ENCODE measurements at places on chromosomes 1 and 21.
A peak's percentile ranks its signal among the peaks of the same experiment; 100 is the strongest.

DNA sequence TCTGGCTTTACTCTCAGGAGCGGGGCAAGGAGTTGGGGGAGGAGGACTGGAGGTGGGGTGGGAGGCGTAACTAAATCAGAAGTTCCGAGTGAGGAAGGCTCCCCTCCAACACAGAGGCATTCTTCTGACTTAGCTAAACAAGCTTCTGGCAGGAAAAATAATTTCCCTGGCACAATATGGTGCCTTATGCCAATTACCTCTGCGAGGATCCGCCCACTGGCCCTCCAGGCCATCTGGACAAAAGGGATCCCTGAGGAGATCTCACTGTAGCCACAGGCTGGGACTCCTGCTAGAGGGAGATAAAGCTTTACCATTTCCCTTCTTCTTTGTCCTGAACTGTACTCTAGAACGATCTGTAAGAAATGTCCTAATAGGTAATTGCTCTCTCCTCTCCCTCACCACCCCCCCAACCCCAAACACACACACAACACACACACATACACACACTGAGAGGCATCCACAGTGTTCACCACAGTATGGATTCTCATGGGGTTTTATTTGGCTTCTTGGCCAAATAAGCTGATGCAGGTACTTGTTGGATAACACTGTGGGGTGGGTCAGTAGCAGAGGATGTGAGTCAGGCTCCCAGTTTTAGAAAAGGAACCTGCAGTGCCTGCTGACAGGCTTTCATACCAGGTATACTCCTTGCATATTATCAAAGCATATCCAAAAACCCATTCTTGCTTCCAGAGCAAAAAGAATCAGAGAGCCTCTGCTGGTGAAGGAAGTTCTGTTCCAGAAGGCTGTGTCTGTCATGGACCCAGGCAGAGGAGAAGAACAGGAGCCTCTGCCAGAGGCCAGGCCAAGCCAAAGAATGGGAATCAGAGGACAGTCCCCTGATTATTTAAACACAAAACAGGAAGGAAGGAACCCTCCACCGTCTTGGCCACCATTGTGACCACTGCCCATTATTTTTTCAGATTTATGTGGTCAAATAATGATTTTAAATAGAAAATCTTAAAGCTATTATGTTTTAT is 169.1 kb downstream of the C1orf21 start:
- no peak for DNase-seq

- peak; percentile 97 for DNase-seq
Measured at GRCh38 chr21:38811257-38811656, 5.5 kb downstream of the ETS2 start.

DNA sequence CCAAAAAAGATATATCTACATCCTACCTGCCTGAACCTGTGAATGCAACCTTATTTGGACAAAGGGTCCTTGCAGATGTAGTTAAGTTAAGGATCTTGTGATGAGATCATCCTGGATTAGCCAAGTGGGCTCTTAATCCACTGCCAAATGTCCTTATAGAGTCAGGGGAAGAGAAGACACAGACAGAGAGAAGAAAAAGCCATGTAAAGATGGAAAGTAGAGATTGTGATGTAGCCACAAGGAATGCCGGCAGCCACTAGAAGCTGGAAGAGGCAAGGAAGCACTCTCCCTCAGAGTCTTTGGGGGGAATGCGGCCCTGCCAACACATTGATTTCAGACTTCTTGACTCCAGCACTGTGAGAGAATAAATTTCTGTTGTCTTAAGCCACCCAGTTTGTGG is 16.2 kb downstream of the HSD11B1 start:
- DNase-seq: no peak

DNA sequence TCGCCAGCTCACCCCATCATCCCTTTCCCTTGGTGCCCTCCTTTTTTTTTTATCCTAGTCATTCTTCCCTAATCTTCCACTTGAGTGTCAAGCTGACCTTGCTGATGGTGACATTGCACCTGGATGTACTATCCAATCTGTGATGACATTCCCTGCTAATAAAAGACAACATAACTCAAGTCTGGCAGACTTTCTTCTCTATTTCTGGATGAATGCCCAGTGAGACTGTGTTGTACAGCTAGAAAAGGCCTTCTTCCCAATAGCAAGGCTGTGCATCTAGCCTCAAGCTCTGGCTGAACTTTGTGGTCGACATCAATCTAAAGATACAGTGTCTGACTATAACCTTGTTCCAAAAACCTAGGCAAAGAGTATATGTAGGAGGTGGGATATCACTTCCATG is 6.4 kb downstream of the IL24 start:
- DNase-seq: no peak

- DNase-seq: no peak
Measured at GRCh38 chr1:69739251-69739605, 171.5 kb downstream of the LRRC7 start.

DNA sequence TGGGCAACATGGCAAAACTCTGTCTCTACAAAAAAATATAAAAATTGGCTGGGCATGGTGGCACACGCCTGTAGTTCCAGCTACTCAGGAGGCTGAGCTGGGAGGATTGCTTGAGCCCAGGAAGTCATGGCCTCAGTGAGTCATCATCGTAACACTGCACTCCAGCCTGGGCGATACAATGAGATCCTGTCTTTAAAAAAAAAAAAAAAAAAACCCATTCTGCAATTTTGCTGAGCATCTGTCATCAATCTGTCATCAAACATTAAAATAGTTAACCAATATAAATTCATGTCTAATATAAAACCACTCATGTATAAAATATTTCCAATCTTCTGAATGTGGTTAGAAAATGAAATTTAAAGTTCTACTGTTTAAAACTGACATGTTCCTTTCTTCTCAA is 56.9 kb downstream of the LPAR3 start:
- DNase-seq: peak; percentile 63

GRCh38 chr1:218345673-218346390 is 696 bp downstream of the TGFB2 start:
- peak; percentile 62 for DNase-seq

DNA sequence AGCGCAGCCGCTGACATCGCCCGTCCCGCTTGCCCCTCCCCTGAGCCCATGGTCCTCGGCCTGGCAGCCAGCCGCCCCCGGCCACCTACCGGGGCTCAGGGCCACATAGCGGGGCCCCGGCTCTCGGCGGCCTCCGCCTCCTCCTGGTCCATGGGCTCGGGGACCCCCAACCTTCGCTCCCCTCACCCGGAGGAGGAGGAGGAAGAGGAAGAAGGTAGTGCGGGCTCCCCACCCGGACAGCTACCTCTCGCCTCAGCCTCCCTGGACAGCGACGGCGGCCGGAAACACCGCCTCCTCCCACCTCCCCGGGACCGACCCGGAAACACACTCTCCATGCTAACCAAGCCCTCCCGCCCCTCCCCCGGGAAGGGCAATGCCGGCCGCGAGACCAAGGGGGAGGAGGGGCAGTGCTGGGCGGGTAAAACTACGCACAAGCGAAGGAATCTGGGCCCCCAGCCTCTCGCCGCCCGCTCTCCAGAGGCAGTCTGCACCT is at the start of gene KIAA0319L:
KIAA0319L (minus strand) TSS at position 286 of the 493 bp plus-strand sequence. CDS start 2,912 bp downstream, outside the sequence.
- DNase-seq: peak; percentile 79

GRCh38 chr21:29342363-29342957 is 43.7 kb downstream of the BACH1 start:
- DNase-seq: peak; percentile 92

- DNase-seq: peak; percentile 67
Measured at GRCh38 chr1:211933946-211934714, 101.2 kb downstream of the INTS7 start.

DNA sequence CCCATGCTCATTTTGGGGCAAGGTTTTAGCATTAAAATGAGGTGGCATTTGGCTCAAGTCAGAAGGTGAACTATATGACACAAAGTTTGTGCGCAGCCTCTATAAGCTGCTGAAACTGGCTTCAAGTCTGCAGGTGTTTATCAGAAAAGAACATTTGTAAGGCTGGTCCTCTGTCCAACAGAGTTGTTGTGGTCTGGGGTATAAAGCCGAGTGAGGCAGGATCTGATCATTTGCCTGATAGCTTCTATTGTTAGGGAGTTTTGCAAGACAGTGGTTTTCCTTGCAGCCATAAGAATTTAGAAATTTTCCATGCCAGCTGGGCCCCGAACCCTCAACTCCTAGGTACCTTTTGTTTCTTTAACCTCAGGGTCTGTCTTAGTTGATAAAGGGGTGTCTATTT is 130.8 kb downstream of the PGBD5 start:
- DNase-seq: no peak

GRCh38 chr1:115213130-115213529 is 123.8 kb upstream of the TSPAN2 start:
- DNase-seq: no peak

DNA sequence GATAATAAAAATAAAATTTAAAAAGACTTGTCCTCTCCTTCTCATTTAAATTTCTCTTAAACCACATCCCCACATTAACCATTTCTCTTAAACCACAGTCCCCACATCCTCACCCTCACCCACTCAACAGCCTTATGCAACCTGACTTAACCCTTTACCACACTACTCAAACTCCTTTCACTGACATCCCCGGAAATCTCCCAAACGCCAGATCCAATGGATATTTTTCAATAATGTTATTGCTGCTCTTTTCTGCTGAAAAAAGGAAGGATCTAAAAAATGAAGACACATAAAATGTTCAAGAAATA is 54.2 kb upstream of the EEIG2 start:
- DNase-seq: no peak

DNA sequence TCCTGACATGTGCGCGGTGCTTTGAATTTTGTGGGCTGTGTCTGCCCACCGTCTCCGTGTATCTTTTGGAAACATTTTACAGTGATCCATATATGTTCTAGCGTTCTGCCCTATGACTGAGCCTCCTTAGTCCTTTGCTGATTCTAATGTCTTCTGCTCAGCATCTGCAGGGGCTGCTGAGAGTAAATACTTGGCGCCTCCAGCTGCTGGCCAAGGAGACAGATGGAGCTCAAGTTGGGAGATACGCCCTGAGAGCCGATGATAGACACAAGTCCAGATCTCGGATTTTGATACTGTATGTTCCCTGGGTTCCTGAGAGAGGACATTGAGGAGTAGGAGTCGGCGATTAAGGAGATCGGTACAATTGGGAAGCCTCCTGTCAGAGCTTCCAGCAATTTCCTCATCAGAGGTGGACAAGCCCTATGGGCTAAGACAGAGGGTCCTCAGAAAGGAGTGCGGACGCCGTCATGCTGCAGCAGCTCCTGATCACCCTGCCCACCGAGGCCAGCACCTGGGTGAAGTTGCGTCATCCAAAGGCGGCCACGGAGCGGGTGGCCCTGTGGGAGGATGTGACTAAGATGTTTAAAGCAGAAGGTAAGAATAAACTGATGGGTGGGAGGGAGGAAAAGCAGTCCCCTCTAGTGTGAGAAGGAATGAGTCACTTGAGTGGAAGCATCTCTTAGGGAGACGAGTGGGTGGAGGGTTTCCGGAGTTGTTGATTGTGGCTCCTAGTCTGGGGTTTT is 390 bp downstream of the ZFP69B start:
- peak; percentile 79 for DNase-seq

DNA sequence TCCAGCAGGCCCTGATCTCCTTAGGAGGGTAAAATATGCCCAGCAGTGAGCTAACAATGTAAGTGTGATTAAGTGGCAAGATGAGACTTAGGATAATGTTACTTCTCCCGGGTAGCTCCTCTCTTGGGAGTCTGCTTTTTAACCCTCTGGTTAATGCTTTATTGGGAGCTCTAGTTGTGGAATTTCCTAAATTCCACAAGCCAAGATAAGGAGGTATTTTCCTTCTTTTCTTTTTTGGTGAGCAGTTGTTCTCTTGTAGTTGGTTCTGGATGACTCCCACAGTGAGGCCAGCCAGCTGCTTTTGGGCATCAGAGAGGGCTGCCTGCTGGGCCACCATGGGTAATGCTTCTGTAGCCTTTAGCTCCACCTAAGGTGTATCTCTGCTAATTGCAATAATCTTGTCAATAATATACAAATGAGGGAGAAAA is 19.3 kb downstream of the C1orf52 start:
- DNase-seq: peak; percentile 6

DNA sequence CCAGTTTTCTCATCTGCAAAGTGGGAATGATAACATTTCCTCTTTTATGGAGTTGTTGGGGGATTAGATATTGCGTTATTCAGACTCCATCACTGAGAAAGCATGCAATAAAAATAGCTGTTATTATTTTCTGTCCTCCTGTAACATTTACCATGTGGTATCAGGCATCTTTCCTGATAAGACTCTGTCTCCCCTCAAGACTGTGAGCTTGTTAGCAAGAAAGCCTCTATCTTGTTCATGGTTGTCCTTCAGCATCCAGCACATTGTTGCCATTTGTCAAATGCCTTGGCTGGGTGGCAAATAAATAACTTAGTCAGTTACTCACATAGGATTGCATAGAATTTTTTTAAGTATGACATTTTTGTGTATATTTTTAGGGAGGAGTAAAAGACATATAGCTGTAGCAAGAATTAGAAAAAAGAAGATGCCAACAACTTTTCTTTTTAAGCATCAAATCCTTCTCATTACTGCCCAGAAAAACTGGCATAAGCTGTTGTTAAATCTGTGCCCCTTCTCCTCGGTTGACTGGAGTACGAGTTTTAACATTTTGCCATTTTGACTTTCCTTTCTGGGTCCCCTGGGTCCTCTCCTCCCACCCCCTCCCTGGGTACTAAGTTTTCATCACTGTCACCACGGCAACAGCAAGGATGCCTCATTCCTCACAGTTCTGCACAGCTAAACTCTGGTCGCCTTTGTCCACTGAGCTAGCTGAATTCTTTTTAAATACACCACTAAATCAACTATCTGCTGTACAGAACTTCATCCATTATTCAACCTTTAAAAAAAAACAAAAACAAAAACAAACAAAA is 1.0 kb upstream of the JAM2 start:
- DNase-seq: no peak

DNA sequence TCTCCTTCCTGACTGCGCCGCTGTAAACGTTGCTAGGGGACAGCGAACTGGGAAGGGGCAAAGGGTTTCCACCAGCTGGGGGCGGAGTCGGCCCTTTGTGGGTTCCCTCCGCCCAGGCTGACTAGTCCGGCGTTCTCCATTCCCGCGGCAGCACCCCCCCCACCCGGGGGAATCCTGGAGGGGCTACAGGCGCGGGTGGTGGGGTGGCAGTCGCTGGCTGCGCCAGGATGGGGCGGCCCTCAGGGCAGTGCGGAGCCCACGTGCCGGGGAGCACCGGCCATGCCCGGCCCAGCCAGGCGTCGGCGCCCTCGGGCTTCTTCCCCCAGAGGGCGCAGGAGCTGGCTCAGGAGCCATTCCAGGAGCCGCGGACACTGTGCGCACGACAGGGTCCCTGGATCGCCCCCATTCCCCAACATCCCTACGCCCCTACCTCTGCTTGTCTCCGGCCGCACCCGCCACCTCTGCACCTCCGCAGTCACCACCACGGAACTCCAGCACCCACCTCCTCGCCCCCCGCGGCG is 476 bp downstream of the BATF3 start:
- peak; percentile 89 for DNase-seq

- DNase-seq: no peak
Measured at GRCh38 chr1:222904451-222904850, 89.6 kb downstream of the DISP1 start.

- DNase-seq: peak; percentile 50
Measured at GRCh38 chr21:42379426-42380215, 13.3 kb upstream of the TFF1 start.

DNA sequence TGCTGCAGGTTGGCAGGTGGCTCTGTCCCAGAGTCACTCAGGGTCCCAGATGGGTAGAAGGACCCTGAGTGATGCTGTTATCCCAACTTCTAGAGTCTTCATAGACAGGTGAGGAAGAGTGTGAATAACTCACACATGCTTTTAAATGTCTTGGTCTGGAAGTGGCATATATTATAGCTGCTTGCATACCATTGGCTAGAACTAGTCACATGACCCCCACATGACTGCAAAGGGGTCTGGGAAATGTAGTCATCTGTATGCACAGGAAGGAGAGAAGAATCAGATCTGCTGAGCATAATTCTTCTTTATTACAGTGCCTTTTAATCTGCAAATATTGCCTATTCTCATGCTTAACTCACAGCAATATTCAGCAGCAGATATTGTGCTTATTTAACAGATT is 28.2 kb upstream of the KLHDC7A start:
- peak; percentile 15 for DNase-seq

GRCh38 chr1:177914603-177915002 is 55.3 kb downstream of the SEC16B start:
- DNase-seq: no peak
